Osteocyte (in vitro differentiated cells): ENCODE measurements at places on chromosomes 3 and 15. TPM values are rescaled to one million over a fixed set of nuclear protein-coding genes. Genes with fewer than 3 reads are reported as not detected.

CGNL1 gene
- 5.5 and 6.2 TPM in 2 replicates for total RNA-seq

DNA sequence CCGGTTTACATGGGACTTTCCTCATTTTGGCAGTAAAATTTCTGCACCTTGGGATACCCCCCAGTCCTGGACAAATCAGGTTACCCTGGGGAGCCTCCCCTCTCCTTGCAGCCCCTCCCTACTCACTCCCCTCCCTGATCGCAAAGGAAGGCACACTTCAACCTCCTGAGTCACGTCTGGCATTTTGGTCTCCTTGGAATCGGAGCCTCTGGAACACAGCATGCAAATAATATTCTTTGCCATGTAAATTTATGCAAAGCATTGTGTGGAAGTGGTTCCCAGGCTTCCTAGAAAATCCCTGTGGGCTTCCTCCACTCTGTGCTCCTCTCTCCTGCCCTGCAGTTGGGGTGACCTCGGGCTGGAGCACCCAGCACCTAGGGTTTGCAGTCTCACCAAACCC lies 11.6 kb downstream of the SCN5A start:
- no peaks in the 10 kb centered on the region for H3K4me1 ChIP-seq
- H3K36me3 ChIP-seq = no peaks in the 10 kb centered on the region
- no peak overlapping the region for H3K27ac ChIP-seq
- H3K27me3 ChIP-seq = peaks cover 45% of the 10 kb centered on the region
- DNase-seq = no peak
- no peak overlapping the region for H3K4me3 ChIP-seq

- no peak overlapping the region for H3K27ac ChIP-seq
- no peaks in the 10 kb centered on the region for H3K36me3 ChIP-seq
- no peak overlapping the region for H3K4me3 ChIP-seq
These were observed 39.0 kb upstream of the CBLB start for GRCh38 chr3:105907777-105908176.

RAB27A gene
- total RNA-seq = 12.4 and 14.6 TPM in 2 replicates

- H3K27me3 ChIP-seq = peaks cover 15% of the 10 kb centered on the region
- H3K4me1 ChIP-seq = no peaks in the 10 kb centered on the region
- no peak overlapping the region for H3K4me3 ChIP-seq
- DNase-seq = no peak
- H3K27ac ChIP-seq = no peak overlapping the region
- no peaks in the 10 kb centered on the region for H3K36me3 ChIP-seq
These were observed 57.2 kb upstream of the ST8SIA2 start for GRCh38 chr15:92336419-92336987.

TRIM42 gene
- not detected in 2 replicates for total RNA-seq

- H3K4me3 ChIP-seq = no peak overlapping the region
- no peak overlapping the region for H3K27ac ChIP-seq
- no peak for DNase-seq
- no peaks in the 10 kb centered on the region for H3K36me3 ChIP-seq
- H3K4me1 ChIP-seq = no peaks in the 10 kb centered on the region
These were observed 148.6 kb downstream of the IMPG2 start for GRCh38 chr3:101171681-101172191.

GRCh38 chr3:16487511-16488175 lies 25.9 kb downstream of the RFTN1 start:
- no peak for DNase-seq
- H3K36me3 ChIP-seq = peaks cover 43% of the 10 kb centered on the region

LYZL4 gene
- total RNA-seq = not detected in 2 replicates

SLC24A5 gene
- not detected in 2 replicates for total RNA-seq

MYO5A gene
- total RNA-seq = 41.1 and 45.4 TPM in 2 replicates

GRCh38 chr3:29203851-29204250 lies 77.0 kb upstream of the RBMS3 start:
- H3K27me3 ChIP-seq = no peaks in the 10 kb centered on the region
- DNase-seq = no peak
- H3K27ac ChIP-seq = no peak overlapping the region
- no peak overlapping the region for H3K4me3 ChIP-seq

- no peaks in the 10 kb centered on the region for H3K27me3 ChIP-seq
- peak within 1 kb of the TSS; percentile 100 for H3K4me3 ChIP-seq
- H3K27ac ChIP-seq = peak within 1 kb of the TSS; percentile 99
- H3K4me1 ChIP-seq = peaks cover 68% of the 10 kb centered on the region
These were observed at the start of gene SNAP23 for GRCh38 chr15:42495361-42496212. SNAP23 (plus strand) TSS chr15:42495634; CDS start chr15:42511847, 16,213 bp downstream.

TPRG1 gene
- total RNA-seq = 0.46 and 1.6 TPM in 2 replicates

DNA sequence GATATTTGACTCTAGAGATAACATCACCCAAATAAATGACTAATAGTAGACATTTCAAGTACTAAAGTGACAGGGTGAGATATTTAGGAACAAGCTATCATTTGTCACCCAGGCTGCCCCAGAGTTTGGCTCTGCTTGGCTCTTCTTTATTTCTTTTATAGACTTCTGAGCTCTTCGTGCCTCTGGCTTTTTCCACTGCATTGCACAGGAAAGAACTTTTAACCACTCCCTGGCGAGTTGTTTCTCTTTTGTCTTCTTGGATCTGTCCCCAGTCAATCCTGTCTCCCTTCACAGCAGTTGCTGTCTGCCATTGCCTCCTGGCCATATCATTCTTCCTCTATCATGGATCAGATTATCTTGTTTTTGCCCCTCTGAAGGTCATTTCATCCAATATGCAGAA lies 339.2 kb upstream of the DCBLD2 start:
- peaks cover 40% of the 10 kb centered on the region for H3K4me1 ChIP-seq
- H3K4me3 ChIP-seq = peak overlapping the region; percentile 1
- no peaks in the 10 kb centered on the region for H3K27me3 ChIP-seq
- no peak for DNase-seq
- H3K36me3 ChIP-seq = peaks cover 11% of the 10 kb centered on the region

GOLGA8J gene
- 0.34 TPM in 1 of 2 replicates, not detected in the other for total RNA-seq

DNA sequence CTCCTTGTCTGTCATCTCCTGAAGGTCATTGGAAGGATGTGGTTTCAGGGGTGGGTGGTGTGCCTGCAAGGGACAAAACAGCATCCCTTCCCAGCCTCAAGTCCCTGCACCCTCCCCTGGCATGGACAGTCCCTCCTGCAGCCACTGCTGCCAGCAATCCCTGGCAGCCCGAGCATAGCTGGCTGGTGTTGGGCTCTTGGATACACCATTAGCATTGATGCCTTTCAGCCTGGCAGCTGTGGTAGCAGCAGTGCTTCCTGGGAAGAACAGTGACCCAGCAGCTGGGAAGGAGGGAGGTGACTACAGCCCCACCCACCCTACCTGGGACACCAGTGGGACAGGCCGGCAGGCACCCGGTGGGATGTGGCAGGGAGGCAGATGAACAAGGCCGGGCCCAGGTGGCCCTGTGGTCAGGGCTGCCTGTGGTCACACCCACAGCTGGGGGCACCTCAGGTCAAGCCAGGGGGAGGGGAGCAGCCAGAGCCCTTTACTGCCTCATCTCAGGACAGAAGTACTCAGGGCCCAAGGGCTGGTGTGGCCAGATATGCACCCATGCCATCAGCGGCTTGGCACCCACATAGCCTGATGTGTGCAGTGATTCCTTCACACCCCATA lies 32.9 kb upstream of the TMEM115 start:
- no peaks in the 10 kb centered on the region for H3K36me3 ChIP-seq
- no peak overlapping the region for H3K27ac ChIP-seq
- no peaks in the 10 kb centered on the region for H3K4me1 ChIP-seq
- DNase-seq = no peak
- H3K27me3 ChIP-seq = no peaks in the 10 kb centered on the region

GRCh38 chr15:80136854-80137253 lies 15.9 kb upstream of the FAH start:
- H3K36me3 ChIP-seq = peaks cover 40% of the 10 kb centered on the region
- H3K27me3 ChIP-seq = no peaks in the 10 kb centered on the region
- no peak overlapping the region for H3K27ac ChIP-seq
- no peak for DNase-seq
- H3K4me1 ChIP-seq = no peaks in the 10 kb centered on the region

AP3B2 gene
- 0.51 TPM in 1 of 2 replicates, not detected in the other for total RNA-seq

TIPIN gene
- total RNA-seq = 7.6 and 8.0 TPM in 2 replicates

DUOXA2 gene
- total RNA-seq = not detected in 2 replicates

GRCh38 chr3:99646107-99646435 lies 7.7 kb downstream of the COL8A1 start:
- H3K36me3 ChIP-seq = peaks cover 86% of the 10 kb centered on the region
- H3K27ac ChIP-seq = peak overlapping the region; percentile 98
- H3K4me1 ChIP-seq = peaks cover 82% of the 10 kb centered on the region
- H3K27me3 ChIP-seq = no peaks in the 10 kb centered on the region
- DNase-seq = no peak
- H3K4me3 ChIP-seq = peak overlapping the region; percentile 94

DNA sequence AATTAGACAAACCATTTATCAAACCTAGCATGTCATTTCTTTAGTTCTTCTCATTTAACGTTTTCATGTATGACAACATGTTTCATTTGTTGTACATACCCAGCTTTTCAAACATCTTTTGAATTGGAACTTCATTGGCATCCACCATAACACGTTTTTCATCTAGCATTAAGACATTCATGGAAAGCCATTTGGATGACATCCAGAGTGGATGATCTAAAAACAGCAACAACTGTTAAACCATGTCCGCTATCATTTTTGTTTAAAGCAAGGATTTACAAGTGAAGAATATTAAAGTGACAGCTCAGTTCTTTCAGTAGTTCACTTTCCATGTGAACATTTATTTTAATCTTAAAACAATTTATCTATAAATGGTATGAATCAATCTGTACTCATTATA lies 14.5 kb downstream of the GATM start:
- H3K36me3 ChIP-seq = no peaks in the 10 kb centered on the region
- peaks cover 33% of the 10 kb centered on the region for H3K27me3 ChIP-seq
- H3K4me1 ChIP-seq = no peaks in the 10 kb centered on the region
- no peak overlapping the region for H3K4me3 ChIP-seq
- H3K27ac ChIP-seq = no peak overlapping the region

DNA sequence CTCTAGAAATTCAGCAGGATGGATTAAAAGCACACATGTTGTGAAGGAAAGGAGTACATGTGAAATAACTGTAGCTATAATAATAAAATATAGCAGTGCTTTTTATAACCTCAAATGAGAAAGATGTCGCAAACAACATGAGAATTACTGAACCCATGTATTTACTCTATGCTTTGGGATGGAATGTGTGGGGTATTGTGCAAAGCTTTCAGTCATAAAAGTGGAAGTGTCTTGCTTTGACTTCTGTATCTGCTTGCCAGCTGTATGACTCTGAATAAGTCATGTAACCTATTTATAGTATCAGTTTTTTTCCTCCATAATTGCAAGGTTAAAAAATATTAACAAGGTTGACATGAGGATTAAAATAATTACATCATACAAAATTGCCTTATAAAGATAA lies 519.3 kb upstream of the CADM2 start:
- DNase-seq = no peak
- no peaks in the 10 kb centered on the region for H3K4me1 ChIP-seq
- no peaks in the 10 kb centered on the region for H3K36me3 ChIP-seq
- no peaks in the 10 kb centered on the region for H3K27me3 ChIP-seq
- no peak overlapping the region for H3K27ac ChIP-seq

DNA sequence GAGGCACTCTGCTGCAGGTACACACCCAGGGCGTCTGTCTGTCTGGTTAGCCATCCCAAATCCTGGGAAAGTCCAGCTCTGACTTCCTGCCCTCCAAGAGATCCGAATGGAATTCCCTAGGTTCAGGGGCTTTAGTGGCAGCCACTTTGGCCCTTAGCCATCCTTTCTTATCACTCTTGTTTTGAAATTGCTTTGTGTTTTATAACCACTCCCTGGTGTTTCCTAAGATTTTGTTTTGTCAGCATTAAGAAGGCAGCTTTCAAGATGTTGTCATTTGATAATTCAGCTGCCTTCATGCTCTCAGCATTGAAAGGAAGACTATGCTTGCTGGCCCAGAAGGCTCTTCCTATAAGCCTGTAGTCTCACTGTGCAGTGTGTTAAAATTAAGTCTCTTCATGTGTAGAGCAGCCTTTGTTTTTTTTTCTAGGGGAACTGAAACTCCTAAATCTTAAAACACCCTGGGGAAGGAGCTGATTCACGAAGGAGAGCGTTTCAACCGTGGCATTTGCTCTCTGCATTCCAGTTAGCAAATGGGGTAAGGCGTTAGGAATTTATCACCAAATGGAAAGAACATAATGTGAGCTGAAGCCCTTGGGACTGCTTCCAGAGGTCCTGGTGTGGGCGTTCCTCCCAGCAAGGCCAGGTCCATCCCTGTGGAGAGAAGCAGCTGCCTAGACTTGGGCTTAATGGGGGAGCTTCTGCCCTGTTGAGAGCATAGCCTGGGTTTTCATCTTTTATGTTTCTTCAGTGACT lies 14.2 kb upstream of the CLEC3B start:
- peaks cover 17% of the 10 kb centered on the region for H3K36me3 ChIP-seq
- peak overlapping the region; percentile 87 for H3K27ac ChIP-seq
- no peak for DNase-seq
- H3K27me3 ChIP-seq = no peaks in the 10 kb centered on the region
- peak overlapping the region; percentile 31 for H3K4me3 ChIP-seq

MUC4 gene
- not detected in 2 replicates for total RNA-seq

FOXB1 gene
- not detected in 2 replicates for total RNA-seq

GRCh38 chr3:17030438-17030837 lies 145.7 kb downstream of the PLCL2 start:
- no peak for DNase-seq
- H3K27me3 ChIP-seq = peaks cover 2% of the 10 kb centered on the region
- H3K27ac ChIP-seq = no peak overlapping the region

DNA sequence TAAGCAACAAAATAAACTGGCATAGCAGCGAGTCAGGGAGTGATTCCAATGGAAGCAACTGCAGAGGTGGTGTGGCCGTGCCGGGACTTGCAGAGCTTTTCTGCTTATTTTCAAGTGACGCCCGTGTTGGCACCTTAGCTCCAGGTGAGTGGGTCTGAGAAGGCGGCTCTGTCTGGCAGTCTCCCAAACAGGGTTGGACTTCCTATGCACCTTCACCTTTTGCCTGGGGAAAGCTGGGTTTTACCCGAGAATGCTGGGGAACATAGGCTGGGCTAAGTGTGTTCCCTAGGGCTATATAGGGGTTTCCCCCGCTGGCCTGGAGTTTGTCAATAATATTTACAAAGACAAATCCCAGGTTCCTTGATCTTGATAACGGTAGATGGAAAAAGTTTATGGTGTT lies 179.9 kb upstream of the TBL1XR1 start:
- H3K36me3 ChIP-seq = peaks cover 3% of the 10 kb centered on the region
- H3K4me3 ChIP-seq = no peak overlapping the region
- no peaks in the 10 kb centered on the region for H3K27me3 ChIP-seq
- no peak overlapping the region for H3K27ac ChIP-seq

DNA sequence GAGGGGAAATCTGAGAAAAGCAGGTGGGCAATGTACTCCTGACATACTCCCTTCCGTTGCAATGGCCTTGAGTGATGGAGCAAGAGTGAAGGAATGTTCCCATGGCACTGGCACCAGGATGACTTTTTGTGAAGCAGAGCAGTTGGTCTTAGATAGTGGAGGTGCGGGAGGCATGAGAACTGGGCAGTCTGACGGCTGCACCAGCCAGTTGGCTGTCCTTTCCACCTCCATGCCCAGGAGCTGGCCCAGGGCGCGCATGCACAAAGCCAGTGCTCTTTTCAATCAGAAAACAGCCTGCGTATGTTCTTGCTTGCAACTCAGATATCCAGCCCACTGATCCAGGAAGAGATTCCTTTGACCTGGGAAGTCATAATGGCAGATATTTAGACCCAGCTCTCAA lies 136.8 kb downstream of the PGPEP1L start:
- H3K36me3 ChIP-seq = peaks cover 6% of the 10 kb centered on the region
- peaks cover 95% of the 10 kb centered on the region for H3K4me1 ChIP-seq
- no peak overlapping the region for H3K4me3 ChIP-seq
- no peaks in the 10 kb centered on the region for H3K27me3 ChIP-seq

CKMT1B gene
- not detected in 2 replicates for total RNA-seq

KLHL40 gene
- not detected in 2 replicates for total RNA-seq
